Stimulated activated CD8-positive, alpha-beta memory T cell treated with anti-CD3 and anti-CD28 coated beads, Interleukin-4, amount 100 ng/mL, for 24 hours (primary cell): ENCODE measurements at places on chromosomes 7 and 10.

- DNase-seq: no peak
Observed at GRCh38 chr7:35253710-35254495, at the start of gene TBX20. Gene TBX20 (minus strand): TSS chr7:35254100. CDS start chr7:35253620, 480 bp downstream.

GRCh38 chr10:101244321-101245050 lies 15.2 kb upstream of the LBX1 start:
- no peak for DNase-seq

GRCh38 chr10:18557960-18558359 lies 93.4 kb downstream of the NSUN6 start:
- DNase-seq: no peak

DNA sequence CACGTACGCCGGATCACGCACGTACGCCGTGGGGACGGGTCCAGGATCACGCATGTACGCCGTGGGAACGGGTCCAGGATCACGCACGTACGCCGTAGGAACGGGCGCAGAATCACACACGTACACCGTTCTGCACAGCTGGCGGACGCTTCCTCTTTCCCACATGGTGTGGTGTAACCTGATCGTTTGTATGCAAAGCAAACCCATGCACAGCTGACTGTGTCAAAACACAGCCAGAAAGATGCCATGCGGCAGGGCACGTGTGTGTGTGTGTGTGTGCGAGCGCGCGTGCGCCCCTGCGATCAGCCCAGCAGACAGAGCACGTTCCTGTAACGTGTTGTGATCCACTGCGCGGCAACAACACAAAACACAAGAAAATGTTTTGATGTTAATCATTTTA lies 573.6 kb downstream of the DNAJB6 start:
- DNase-seq: no peak

GRCh38 chr7:30390736-30391636 lies 87.6 kb downstream of the NOD1 start:
- no peak for DNase-seq

GRCh38 chr7:98509836-98510235 lies 107.2 kb upstream of the NPTX2 start:
- no peak for DNase-seq

DNA sequence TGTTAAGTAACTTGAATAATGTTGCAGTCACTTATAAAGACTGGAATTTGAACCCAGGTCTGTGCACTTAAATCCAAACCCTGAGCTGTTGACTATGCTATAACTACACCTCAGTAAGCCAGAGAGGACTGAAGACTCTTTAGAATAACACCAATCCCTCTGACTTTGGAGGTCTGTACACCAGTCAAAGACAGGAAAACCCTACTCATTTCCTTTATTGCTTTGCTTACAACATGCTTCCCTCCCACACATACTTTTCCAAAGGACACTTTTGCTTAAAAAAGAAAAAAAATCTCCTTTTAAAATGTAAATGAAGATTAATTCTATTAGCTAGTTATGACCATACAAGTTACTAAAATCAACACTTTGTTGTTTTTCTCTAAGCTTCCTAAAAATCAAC lies 184.7 kb upstream of the KCTD7 start:
- no peak for DNase-seq

DNA sequence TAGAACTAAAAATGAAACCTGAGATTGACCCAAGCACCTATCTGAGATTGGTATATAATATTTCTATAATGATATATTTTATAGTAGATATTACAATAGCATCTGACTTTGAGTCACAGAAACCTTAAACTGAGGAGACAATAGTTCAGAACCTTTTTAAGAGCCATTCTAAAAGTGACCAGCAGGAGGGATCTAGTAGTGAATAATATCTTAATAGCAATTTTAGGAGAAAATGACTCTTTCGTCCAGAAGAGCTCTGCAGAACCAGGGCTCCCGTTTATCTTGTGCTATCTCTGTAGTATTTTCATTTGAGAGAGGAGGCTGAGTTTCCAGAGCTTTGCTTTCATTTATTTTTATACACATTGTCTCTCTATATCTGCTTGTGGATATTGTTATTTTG lies 68.1 kb downstream of the PODXL start:
- DNase-seq: no peak

GRCh38 chr7:54637712-54638396 lies 95.7 kb downstream of the VSTM2A start:
- no peak for DNase-seq

GRCh38 chr10:18066947-18067346 lies 73.3 kb upstream of the CACNB2 start:
- DNase-seq: no peak

DNA sequence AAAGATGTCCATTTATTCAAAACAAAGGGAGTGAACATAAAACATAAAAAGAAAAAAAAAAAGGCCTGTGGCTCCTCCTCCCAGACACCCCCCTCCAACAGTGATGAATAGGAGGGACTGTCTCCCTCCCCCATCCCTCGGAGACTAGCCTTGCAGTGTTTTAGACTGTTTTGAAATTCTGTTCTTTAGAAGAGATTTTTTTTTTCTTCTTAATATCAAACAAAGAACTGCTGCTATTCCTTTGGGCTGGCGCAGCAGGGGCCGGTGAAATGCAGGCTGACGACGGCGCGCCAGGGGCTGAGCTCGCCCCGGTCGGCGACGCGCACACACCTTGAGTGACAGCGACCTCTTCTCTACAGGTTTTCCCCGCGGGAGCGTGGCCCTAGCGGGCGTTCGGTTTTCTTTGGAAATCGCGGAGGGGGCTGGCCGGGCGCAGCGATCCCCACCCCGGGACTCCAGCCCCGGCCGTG lies at the start of gene LANCL2:
TSS of gene LANCL2 (plus strand) at position 133 of the 470 bp plus-strand sequence. CDS start 689 bp downstream, outside the sequence.
- DNase-seq: no peak

DNA sequence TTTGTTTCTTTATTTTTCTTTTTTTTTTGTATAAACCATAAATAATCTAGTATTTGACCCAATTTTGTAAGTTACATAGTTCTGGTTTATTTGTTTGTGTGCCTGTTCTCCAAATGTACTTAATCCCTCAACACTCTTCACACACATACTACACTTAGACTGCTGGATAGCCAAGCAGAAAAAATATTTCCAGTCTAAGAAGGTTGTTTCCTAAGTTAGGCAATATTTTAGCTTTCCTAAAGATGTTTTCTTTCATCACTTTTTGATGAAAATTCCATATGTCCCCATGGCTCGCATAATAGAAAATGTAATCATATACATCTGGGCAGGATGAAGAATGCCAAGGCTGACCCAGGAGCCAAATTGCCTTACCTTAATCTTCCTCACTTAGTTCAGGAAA lies 105.3 kb downstream of the PPP1R3A start:
- no peak for DNase-seq

DNA sequence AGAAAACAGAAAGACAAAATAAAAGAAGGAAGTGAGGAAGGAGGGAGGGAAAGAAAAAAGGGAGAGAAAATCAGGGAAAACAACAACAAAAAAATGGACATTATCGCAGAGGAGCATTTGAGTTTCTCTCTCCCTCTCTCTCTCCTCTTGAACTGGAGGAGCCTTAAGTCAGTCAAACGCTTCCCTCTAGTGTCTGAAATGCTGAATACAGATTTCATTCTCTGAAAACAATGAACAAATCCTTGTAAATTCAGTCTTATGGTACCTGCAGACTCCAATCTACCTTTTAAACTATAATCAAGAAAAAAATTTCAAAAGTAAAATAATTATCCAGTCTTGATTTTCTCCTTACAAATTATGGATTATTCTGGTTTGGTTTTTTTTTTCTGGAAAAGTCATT lies 89.2 kb upstream of the PFKP start:
- DNase-seq: no peak

GRCh38 chr7:5696346-5697110 lies 84.9 kb downstream of the RNF216 start:
- no peak for DNase-seq

DNA sequence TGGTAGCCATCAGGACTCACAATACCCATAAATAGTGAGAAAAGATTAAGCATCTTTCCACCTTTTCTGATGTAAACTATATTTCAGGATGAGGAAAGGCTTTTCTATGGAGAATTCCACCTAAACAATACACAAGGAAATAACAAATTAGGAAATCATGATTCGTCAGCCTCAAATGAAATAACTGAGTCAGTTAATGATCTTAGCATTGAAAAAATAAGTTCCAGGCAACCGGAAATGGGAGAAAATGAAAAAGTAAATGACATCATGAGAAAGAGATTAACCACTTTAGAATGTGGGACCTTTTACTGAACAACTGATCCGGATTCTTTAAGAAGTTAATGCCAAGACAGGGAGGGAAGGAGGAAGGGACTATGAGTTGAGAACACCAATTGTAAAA lies 742.3 kb downstream of the TNS3 start:
- no peak for DNase-seq

- no peak for DNase-seq
Observed at GRCh38 chr10:7436490-7437100, 25.8 kb upstream of the SFMBT2 start.

DNA sequence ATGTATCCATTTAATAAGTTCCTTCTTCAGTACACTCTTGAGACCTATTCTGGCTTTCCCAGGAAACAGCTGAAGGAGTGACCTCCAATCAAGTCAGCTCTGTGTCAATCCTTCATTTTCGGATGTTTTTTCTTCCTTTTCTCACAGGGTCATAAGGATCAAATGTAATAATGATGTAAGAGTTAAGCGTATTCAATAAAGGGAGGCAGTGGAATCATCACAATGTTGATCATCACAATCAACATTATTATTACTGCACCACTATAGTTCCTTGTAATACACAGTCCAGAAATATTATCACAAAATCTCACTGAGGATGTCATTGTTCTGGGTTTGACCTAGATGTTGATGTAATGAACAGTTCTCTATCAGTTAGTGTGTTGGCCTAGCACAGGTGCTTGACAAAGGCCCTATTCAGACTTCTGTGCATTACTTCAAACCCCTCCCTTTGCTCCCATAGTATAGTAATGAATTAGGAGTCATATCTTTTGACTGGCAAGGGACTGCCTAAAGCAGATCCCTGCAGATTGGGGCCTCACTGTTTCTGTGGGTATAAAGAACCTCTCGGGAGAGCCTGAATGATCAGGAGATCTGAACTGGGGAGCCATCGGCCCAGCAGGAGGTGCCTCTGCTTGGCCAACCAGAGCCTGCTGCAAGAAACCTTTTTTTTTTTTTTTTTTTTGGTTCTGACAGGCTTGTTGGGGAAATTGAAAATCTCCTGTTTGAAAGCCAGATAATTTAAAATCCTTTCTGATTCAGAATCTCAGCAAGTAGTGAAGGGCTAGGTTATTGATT lies 100.6 kb downstream of the KAT6B start:
- no peak for DNase-seq

GRCh38 chr7:96685755-96686154 lies 23.9 kb downstream of the SEM1 start:
- DNase-seq: no peak

- DNase-seq: no peak
Observed at GRCh38 chr10:24698270-24698669, 25.4 kb downstream of the ARHGAP21 start.

GRCh38 chr7:31204071-31204470 lies 136.5 kb downstream of the NEUROD6 start:
- no peak for DNase-seq

- no peak for DNase-seq
Observed at GRCh38 chr7:95365151-95365550, 31.0 kb downstream of the PON3 start.

DNA sequence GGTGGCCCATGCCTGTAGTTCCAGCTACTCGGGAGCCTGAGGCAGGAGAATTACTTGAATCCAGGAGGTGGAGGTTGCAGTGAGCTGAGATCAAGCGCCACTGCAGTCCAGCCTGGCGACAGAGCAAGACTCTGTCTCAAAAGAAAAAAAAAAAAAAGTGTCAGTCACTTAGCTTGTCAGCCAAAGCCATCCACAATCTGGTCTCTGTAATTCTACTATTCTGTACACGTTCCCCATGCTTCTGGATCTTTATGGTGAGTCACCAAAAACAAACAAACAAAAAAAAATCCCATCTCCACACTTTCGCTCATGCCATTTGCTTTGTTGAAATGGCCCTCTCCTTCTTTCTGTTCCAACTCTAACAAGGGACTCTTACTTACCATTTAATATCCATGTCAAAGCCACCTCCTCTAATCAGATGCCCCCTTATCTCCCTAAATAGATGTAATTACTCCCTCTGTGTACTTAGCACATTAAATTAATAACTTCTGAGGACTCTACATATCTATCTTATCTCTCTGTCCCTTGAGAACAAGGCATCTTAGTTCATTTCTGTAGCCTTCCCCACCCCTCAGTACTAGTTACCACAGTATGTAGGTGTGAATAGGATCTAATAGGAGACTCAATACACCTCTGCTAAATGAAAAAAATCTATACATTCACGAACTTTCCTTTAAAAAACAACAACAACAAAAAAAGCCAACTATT lies 128.4 kb downstream of the ELMO1 start:
- DNase-seq: no peak

DNA sequence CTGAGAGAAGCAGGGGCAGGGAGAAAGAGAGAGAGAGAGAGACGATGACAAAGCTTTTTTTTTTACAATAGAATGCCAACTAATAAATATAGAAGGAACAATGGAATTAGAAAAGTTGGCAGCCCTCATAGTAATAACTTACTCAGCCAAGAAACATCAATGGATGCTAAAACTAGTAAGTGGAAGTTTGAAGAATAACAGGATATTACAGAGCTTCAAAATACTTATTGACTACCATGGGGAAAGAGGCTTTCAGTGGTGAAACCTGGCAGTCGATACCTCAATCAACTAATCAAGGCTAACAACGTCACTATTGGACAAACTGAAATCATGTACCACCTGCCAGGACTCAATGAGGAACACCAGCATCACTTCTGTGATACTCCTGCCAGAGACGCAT lies 100.5 kb upstream of the LRRC4 start:
- DNase-seq: no peak

- DNase-seq: no peak
Observed at GRCh38 chr7:21076574-21076973, 289.9 kb upstream of the SP8 start.

DNA sequence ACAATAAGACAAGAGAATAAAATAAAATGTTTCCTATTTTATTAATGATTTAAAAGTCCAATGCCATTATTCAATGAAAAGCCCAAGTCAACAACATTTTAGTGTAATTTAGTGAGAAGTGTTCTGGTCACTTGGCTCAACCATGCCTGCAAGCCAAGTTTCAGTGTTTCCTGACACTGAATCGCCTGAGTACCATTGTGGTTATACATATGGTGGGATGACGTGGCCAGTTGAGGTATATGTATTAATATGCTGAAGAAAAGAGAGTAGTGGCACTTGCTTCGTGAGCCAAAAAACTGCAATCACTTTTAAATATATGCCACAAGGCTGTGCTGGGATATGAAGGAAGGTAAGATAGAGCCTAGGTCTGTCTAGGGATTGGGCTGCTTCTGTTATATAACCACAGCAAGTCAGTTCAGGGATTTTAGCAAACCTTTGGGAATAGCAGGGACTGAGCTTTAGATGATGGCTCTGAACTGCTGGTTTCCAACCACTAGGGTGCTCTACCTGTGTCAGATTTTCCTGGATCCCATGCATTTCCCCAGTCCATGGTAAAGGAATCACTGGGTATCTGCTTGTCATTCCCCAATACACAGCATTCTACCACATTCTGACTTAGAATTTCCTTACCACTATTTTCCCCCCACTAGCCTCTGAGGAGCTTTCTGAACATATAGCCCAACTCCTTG lies 214.0 kb upstream of the PRPS1L1 start:
- DNase-seq: no peak

GRCh38 chr7:44489955-44490350 lies 505 bp downstream of the NUDCD3 start:
- no peak for DNase-seq
